Mesenteric fat pad (tissue), 1 donor: ENCODE measurements at places on chromosomes 5 and 9. TPM values are rescaled to one million over a fixed set of nuclear protein-coding genes. Genes with fewer than 3 reads are reported as not detected.
A peak's percentile ranks its signal among the peaks of the same experiment; 100 is the strongest.

DNA sequence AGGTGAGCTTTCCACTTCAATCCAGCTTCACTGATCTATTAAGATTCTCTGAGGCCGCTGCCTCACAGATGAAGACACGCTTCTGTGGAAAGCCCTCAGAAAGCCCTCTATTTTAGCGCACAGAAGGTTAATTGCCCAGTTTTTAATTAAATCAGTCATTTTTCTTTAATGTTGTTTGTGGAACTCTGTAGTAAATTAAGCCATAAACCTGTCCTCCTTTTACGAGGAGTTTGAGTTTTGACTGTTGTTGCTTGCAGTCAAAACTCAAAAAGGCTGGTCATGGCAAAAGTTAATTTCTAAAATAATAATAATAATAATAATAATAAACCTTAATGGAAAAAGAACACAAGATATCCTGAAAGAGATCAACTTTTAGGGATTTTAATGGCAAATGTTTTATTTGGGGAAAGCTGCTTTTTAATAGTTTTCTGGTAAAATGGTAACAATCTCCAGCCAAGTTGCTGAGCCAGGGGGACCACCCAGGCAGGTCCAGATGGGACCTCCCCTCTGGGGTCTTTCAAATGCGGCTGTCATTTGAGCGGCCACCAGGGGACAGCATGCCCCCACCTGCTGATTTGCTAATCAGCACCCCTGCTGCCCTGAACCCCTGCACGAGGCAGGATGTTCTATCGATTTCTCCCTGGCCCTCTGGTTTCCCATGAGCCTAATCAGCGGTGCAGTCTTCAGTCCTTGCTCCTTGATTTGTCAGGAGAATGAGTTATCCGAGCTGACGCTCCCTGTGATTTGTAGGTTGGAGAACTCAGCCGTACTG is 247.2 kb downstream of the FSTL4 start:
- DNase-seq = no peak

GRCh38 chr9:134627417-134628353 is 13.9 kb upstream of the COL5A1 start:
- peak; percentile 88 for DNase-seq

GRCh38 chr5:172768098-172768572 is 2.9 kb downstream of the DUSP1 start:
- no peak for DNase-seq

DNA sequence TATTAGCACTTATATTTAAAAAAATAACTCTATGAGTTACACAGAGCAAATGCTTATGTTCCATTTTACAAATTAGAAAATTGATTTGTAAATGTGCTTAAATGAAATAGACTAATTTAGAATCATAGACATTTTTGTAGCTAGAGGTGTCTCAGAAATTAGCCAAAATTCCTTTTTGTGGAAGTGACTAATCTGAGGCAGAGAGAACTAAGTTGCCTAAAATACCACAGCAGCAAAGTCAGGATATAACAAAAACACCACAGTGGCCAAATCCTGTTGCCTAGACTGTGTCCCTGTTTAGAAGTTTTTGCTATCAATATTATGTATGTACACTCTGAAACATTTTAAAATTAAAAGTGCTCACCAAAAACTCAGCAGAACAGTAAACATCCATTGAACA is 18.7 kb downstream of the ADAMTSL1 start:
- DNase-seq = no peak

GRCh38 chr9:36966371-36967097 is 67.5 kb downstream of the PAX5 start:
- peak; percentile 71 for DNase-seq

GRCh38 chr9:115107701-115108100 is 10.3 kb downstream of the TNC start:
- DNase-seq = no peak

GRCh38 chr5:94976853-94977252 is 308.0 kb downstream of the MCTP1 start:
- no peak for DNase-seq

DNA sequence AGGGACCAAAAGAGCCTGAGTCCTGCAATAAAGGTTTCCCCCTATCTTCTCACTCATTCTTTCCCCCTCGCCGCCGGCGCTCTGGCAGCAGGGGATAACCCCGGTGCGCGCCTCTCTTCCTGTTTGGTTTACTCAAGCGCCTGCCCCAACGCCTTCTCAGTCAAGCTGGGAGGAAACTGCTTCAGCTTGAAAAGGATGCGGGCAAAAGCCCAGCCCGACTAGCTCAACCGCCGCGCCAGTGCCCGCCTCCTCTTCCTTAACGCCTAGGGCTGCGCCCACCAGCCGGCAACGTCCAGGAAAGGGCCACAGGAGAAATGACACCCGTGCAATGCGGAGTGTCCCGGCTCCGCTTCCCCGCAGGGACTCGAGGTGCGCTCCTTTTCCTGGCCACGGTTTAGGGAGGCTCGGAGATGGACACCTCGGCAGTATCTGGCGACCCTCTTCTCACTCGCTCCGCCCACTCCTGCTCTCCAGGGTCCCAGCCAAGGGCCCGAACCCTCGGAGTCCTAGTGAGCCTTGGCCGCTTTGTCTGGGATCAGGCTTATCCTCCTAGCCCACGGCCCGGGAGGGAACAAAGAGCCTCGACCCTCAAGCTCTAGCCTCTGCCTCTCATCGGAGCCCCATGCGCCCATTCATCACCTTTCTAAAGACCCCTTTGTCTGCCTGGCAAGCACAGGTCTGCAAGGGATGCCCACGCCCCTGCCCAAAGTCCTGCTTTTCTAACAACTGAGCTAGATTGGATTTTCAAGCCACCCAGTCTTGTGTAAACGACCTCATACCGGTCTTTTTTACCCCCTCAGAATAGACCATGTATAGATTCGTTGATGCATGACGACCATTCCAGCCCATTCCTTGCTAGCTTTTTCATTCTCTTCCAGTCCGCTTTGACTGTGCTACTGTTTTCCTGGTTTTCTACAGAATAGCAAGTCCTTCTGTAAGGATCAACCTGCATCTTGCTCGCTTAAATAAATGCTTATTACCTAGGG is 2.0 kb downstream of the ST8SIA4 start:
- DNase-seq = no peak

- peak; percentile 18 for DNase-seq
These were observed 52.8 kb downstream of the AMBP start for GRCh38 chr9:114025196-114025753.

GRCh38 chr5:57366744-57367143 is 115.9 kb downstream of the ACTBL2 start:
- DNase-seq = no peak

DNA sequence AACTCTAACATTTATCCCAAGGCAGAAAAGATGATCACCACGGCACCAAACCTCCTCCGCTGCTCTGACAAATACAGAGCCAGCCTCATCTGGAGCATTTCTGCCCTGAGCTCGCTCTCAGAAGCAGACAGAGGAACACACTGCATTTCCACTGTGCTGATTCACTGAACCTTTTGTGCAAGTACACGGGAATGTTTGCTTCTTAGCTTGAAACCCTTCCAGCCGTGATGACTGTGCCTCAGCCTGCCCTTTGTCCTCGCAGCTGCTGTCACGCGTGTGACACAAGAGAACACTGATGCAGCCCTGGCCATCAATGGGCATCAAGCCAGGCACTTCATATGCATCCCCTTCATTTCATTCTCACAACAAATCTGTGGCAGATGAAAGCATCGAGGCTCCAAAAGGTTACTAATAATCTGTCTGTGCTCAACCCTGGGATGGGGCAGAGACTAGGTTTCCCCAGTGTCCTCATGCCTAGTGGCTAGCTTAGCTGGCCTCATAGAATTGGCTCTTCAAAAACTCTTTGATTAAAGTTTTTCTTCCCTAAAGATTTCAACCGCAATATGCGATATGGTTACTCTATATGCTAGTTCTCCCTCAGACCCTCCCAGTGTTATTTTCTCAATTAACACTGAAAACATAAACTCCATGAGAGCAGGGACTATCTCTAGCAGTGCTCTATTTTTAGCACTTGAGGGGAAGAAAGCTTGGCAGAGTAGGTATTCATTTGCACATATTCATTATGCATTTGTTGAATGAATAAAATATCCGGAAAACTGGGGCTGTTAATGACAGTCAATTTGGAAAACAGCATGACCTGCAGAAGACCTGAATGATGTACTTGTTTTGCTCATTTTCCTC is 7.3 kb downstream of the CDC14B start:
- DNase-seq = no peak

- DNase-seq = no peak
These were observed 92.8 kb downstream of the SNX18 start for GRCh38 chr5:54610197-54610944.

DNA sequence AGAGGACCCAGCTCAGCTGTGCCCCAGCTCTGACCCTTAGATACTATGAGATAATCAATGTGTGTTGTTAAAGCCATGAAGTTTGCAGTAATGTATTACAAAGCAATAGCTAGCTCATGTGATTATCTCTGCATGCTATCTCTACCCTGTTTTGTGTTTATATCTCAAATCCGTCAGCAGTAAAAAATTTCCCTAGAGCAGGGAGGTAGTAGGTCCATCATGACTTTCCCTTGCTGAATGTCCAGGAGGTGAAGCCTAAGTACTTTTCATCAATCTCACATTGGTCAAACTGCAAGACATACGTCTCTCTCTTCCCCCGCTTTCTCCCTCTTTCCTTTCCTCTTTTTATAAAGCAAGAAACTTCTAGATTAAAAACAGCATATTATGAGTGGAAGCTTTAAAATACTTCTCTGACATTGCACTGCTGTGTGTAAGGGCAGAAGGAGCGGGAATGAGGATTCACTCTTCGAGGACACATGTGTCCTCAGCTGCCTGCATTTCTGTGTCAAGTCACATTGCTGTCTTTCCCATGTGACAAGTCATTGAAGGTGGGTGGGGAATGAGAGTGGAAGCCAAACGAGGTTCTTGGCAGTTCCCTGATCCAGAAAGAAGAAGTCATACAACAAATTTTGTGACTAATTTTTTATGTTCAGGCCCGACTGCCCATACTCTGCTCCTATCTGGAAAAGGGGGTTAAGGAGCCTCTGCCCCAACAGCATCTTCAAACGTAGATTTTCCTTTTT is 93.1 kb upstream of the RETREG1 start:
- DNase-seq = no peak

STC2 gene
- total RNA-seq = 15.5 TPM

DCAF12 gene
- total RNA-seq = 32.3 TPM

HCN1 gene
- not detected for total RNA-seq

C9 gene
- total RNA-seq = not detected

TMEM174 gene
- total RNA-seq = not detected
